ENCODE measurements at places on chromosomes 13 and 19.

DNA sequence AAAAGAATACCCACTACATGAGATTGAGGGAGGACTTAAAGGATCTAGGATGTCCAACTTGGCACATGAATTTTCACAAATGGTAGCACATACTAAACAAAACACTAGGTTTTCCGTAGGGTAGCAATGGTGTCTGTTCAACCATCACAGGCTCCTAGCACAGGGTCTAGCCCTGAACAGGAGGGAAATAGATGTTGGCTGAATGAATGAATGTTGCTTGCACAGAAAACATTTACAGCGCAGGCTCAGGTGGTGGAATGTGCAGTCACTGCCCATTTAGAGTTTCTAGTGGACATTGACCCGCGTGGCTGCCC is 1.9 kb upstream of the MYCBP2 start:
- DNase-seq: no peak

DNA sequence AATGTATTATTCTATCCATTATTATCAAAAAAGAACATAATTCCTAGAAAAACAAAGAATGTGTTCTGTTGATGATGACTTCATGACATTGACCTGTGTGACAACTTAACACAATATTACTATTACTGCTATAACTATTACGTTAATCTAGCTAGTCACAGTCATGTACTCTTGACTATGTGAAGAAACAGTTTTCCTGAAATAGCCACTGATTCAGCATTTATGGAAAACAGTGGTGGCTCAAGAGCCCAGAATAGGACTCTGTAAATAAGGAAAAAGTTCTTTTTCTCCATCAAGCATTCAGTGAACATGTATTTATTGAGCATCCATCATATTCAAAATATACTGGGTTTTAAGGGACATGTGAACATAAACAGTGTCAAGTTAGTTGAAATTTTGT is 93.5 kb downstream of the COG6 start:
- no peak for DNase-seq

- peak; percentile 96 for DNase-seq
These were observed 47.4 kb downstream of the ZFP14 start for GRCh38 chr19:36331353-36332228.

DNA sequence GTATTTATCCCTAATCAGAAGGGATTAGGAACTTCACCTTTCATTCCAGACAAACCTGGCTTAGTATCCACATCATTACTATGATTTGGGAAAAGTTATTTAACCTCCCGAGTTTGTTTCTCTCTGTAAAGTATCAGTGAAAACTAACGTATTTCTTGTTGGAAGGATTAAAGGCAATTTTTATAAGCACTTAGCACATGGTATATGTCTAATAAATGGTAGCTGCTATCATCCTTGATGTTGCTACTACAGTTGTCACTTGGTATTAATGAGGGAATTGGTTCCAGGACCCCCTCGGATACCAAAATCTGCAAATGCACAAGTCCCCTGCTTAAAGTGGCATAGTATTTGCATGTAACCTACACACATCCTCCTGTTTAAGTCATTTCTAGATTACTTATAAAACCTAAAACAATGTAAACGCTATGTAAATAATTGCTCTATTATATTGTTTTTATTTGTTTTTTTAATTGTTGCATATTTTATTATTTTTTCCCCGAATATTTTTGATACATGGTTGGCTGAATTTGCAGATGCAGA is 42.7 kb upstream of the FAM124A start:
- DNase-seq: no peak

DNA sequence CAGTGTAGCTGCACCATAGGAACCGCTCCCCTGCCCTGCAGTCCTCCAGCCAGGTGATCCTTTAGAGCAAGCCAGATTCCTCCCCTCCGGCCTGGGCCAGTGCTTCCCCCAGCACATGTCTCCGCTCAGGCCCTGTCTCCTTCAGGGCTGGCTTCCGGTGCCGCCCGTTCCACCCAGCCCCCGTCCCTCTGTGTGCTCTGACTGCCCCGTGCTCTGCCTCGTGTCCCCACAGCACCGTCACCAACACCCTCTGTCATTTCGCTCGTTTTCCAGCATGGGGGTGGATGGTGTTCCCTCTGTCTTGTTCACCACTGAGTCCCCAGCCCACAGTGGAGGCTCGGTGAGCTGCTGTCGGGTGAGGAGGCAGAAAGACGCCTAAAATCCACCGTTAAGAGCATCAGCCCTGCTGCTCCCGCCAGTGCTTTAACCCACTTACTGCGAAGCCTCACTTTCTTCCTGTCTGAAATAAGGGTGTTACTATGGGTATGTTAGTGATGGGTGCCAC is 54.5 kb downstream of the TSSK6 start:
- no peak for DNase-seq

GRCh38 chr19:17159466-17160393 is 55.4 kb upstream of the USE1 start:
- DNase-seq: no peak

DNA sequence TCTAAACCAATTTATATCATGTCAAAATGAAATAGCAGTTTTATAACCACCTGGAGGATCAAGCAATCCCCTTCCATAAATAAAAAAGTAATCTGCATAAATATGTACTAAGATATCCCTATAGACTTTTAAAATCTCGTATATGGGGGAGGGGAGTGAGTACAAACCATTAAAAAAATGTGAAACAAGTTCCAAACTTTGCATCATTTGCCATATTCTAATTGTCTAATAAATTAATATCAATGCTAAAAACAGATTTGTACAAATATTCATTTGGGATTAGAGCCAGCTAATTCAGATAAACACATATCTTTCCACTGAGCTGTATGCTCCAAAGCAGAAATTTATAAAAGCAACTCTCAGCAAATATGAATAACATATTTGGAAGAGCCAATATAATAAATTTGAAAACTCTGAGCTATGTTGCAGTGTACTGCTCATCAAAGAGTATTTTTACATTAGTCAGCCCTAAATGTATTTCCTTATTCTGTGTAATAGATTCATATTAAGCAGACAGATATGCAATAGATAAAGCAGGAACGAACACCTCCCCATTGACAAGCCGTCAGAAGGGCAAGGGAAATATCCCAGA is 970.2 kb downstream of the EFNB2 start:
- no peak for DNase-seq

GRCh38 chr13:98981369-98982080 is 3.7 kb upstream of the DOCK9 start:
- no peak for DNase-seq

GRCh38 chr19:35000647-35001501 is 751 bp downstream of the GRAMD1A start:
- no peak for DNase-seq

- no peak for DNase-seq
These were observed 402.9 kb downstream of the HS6ST3 start for GRCh38 chr13:96492766-96493165.

DNA sequence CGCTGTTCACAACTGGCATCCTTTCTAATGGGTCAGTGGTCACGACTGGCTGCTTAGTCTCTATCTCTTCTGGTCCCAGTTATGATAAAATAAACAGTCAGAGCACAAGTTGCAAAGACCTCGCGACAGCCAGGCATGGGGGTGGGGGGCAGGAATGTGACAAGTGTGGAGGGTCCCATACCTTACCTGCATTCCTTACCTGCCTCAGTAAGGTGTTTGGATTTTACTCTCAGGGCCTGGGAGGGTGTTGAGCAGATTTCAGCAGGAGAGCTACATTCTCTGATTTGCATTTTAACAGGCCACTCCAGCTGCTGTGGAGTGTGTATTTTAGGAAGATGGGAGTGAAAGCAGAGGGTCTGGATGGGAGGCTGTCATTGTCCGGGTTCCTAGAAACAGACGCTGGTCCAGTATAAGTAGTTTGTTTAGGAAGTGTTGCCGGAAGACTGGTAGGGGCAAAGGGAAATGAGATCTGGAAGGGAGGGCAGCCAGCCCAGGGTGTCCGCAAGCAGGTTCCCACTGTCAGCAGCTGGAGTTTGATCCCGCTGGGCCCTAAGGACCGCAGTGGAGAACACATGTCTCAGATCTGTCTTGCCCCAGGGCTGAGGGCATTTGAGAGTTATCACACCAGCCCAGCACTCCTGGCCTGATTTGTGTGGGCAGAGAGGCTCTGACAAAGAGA is 920.0 kb downstream of the UQCRFS1 start:
- no peak for DNase-seq

DNA sequence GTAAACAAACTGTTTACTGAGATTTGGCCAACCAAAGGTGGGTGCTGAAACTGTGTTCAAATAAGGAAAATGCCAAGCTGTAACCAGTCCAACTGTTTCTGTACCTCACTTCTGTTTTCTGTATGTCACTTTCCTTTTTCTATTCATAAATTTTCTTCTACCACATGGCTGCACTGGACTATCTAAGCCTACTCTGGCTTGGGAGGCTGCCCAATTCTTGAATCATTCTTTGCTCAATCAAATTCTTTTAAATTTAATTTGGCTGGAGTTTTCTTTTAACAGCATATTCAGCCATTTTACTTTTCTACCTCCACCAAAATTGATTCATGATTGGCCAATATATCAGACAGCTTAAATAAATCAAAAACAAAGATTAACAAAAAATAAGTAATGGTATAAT is 1575.5 kb upstream of the SPRY2 start:
- DNase-seq: no peak

GRCh38 chr19:18879579-18880373 is 16.2 kb downstream of the CERS1 start:
- DNase-seq: no peak

GRCh38 chr13:78410847-78411246 is 192.5 kb downstream of the POU4F1 start:
- no peak for DNase-seq

DNA sequence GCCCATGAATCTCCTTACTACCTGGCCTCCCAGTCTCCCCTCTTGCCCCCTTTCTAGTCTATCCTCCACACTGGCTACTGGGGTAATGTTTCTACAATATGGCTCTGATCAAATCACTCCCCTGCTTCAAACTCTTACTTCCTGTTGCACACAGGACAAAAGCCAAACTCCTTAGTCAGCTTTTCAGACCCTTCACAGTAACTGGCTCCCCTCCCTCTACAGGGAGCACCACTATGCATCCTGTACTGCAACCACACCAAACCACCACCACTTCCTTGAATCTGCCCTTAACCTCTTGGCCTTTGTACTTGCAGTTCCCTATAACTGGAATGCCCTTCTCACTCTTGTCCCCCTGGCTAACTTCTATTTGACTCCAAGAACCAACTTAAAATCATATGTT is 32.2 kb downstream of the DEDD2 start:
- no peak for DNase-seq

GRCh38 chr13:57640607-57641006 is 9.1 kb downstream of the PCDH17 start:
- no peak for DNase-seq

- no peak for DNase-seq
These were observed 2.4 kb upstream of the F2RL3 start for GRCh38 chr19:16886305-16886880.

DNA sequence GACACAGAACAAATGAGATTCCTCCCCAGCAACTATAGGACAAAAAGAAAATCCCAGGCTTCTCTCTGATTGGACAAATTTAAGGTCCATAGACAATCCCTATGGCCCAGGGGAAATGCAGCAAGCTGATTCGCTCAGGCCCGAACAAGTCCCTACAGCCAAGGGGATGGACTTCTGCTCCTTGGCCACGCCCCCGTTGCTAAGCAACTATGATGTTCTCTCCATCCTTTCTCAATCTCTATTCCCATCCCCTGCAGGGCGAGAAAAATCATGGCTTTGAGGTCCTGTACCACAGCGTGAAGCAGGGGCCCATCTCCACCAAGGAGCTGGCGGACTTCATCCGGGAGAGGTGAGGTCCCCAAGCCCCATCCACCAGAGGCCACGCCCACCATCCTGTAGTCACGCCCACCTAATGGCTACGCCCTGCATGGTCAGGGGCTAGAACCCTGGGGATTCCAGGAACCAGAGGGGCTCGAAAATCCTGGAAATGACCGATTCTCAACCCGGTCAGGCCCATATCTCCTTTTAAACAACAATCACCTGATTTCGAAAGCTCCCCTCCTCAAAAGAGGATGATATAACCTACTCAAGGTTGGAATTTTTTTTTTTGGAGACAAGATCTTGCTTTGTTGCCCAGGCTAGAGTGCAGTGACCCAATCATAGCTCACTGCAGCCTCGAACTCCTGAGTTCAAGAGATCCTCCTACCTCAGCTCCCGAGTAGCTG is 11.4 kb downstream of the FCHO1 start:
- DNase-seq: no peak

DNA sequence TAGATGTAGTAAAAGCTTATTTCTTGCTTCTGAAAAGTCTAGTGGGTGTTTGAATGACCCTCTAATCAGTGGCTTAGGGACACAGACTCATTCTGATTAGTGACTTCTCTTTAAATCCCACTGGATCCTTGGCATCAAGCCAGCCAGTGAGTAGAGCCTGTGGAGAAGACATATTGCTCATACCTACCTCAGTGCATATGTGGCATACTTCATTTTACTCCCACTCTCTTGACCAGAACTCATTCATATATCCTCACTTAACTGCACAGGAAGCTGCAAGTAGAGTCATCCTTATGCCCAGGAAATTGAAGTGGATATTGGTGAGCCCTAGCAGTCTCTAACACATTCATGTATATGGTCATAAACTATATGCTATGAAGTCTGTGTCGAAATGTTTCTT is 148.3 kb downstream of the PDS5B start:
- DNase-seq: no peak

DNA sequence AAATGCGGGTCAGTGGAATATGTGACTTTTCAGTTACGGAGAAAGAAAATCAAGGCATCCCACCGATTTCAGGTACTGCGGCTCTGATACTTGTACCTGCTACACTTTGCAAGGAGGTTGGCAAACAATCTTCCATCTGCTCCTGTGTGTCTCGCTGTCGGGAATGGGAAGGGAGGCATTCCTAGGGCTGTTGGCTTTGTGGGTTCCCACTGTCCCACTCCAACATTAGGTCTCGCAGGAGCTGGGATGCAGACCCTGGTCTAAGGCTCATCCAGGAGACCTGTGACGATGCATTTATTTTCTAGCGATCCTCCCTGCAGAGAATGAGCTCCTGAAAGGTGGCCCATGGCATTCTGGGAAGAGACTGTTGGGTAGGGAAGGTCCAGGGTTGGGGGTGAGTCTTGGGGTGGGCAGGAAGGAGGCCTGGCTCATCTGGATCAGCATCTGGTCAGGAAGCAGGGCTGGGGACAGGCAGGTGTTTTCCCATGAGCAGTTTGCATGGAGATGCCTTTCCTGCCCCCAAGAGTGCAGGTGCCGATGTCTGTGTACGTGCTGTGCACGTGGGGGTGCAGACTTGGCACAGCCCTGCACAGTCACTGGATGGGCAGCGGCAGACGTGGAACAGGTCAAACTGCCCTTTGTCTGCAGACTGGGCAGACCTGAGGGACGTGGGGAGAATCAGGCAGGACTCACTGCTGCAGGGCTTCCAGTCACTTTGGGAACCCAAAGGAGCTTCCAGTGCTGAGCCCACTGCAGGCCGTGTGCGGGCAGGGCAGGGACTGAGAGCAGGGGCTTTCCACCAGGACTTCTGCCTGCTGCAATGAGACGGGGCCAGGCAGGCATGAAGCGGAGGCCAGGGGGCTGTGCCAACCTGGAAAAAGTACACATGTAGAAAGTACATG is 152.4 kb downstream of the TEX29 start:
- DNase-seq: no peak

- DNase-seq: no peak
These were observed 970.5 kb downstream of the UQCRFS1 start for GRCh38 chr19:28242317-28242927.

All from right renal cortex interstitium (tissue), 3 donors.